ENCODE measurements at places on chromosomes 13 and 19.

GRCh38 chr19:6048793-6049405 is 61.4 kb downstream of the RFX2 start:
- DNase-seq, result peak; percentile 76

- no peak for DNase-seq
Observed at GRCh38 chr13:112246731-112247470, 129.3 kb upstream of the SPACA7 start.

- DNase-seq, result no peak
Observed at GRCh38 chr19:5479958-5480357, 24.7 kb downstream of the ZNRF4 start.

DNA sequence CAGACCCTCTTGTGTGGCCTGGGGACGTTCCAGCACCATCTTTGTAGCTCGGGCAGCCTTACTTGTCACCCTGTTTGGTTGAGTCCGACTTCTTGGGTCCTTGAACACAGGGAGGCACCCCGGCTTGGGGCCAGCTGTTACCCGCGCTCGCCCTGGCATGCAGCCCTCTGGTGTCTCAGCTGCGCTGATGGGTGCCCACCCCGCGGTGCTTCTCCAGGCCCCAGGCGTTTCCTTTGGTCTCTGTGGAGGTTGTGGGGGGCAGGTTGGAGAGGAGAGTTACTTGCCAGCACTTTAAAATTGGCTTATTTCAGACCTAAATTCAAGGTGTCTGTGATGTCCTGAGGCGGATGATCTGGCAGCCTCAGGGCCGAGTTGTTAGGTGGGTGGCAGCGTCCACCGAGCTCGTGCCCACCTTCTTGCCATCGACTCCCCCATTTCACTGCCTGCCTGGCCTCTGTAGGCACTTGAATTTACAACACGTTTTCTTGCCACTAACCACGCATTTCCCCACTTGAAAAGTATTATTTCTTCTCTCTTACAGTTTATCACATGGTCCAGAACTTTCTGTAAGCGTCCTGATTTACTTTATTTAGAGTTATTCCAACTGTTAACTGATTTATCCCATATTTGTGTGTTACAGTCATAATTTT is 16.9 kb downstream of the UBAC2 start:
- DNase-seq, result no peak

GRCh38 chr19:604355-604754 is 14.7 kb downstream of the HCN2 start:
- DNase-seq, result no peak

GRCh38 chr19:5665781-5666513 is 14.4 kb downstream of the MICOS13 start:
- no peak for DNase-seq

- DNase-seq, result no peak
Observed at GRCh38 chr13:39266426-39266825, 228.2 kb downstream of the NHLRC3 start.

DNA sequence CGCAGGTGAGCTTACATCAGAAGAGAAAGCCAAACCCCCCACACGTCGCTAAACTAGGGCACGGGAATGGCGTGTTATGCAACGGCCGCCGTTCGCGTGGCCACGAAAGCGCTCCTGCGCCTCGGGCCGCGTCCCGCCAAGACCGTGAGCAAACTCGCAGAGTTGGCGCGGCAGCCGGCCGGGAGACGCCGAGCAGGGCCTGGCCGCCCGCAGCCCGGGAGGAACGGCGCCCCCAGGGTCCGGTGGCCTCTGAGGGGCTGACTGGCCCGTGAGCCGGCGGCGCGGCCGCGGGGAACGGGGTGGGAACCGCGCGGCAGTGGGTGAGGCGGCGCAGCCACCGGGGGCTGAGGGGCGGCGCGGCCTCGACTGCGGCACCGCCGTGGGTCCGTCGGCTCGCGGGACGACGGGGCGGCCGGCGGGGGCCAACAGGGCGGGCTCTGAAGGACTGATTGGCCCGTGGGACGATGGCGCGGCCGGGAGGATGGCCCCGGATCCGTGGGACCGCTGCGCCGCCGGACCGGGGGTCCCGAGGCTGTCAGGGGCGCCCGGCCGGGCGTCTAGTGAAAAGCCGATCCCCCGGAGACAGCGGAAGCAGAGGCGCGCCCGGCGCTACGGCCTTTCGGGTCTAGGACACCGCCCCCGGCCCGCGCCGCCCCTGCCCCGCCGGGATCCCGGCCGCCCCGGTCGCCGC is 903 bp downstream of the LATS2 start:
- DNase-seq, result no peak

GRCh38 chr13:67238277-67238859 is 8.2 kb upstream of the PCDH9 start:
- no peak for DNase-seq

DNA sequence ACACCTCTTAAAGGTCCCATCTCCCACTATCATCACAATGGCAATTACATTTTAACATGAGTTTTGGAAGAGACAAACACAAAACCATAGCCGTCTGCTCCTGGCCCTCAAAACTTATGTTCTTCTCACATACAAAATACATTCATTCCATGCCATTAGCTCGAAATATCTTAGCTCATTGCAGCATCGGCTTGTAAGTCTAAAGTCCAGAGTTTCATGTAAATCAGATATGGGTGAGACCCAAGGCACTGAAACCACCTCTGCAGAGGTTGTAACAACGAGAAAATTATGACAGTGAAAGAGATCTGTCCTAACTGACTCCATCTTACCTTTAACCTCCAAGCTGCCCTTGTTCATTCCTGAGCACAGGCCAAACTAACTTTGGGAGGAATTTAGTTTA is 635.0 kb upstream of the SPRY2 start:
- DNase-seq, result no peak

GRCh38 chr19:16611121-16611520 is 16.9 kb downstream of the MED26 start:
- no peak for DNase-seq

- no peak for DNase-seq
Observed at GRCh38 chr19:48239120-48239519, 16.6 kb downstream of the CARD8 start.

- DNase-seq, result no peak
Observed at GRCh38 chr19:35796645-35797542, 15.8 kb downstream of the PRODH2 start.

DNA sequence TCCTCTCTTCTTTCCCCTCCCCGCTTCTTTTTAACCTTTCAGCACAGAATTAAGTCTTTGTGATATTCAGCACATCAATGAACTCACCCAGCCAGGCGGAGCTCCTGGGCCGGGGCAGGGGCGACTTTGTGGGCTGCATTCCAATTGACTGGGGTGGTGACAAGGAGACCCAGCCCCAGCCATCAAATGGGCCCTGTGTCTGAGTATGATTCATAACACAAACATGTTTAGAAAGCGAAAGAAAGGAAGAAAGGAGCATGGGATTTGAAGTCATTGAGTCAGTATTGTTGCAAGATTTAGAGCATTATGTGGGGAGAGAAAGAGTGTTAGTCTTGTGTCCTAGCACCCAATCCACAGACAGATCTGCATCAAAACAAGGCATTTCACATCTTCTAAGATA is 185.3 kb downstream of the LHFPL6 start:
- DNase-seq, result no peak

DNA sequence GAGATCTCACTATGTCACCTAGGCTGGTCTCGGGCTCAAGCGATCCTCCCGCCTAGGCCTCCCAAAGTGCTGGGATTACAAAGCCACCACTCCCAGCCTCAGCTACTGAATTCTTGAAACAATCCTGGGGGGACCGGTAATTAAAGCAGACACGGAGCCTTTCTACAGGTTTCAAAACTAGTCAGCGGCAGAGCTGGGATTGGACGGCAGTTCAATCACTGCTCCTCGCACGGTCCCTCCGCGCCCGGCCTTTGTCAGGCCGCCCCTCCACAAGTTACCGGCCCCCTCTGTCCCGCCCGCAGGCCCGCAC is 229 bp downstream of the BORCS8 start:
- no peak for DNase-seq

DNA sequence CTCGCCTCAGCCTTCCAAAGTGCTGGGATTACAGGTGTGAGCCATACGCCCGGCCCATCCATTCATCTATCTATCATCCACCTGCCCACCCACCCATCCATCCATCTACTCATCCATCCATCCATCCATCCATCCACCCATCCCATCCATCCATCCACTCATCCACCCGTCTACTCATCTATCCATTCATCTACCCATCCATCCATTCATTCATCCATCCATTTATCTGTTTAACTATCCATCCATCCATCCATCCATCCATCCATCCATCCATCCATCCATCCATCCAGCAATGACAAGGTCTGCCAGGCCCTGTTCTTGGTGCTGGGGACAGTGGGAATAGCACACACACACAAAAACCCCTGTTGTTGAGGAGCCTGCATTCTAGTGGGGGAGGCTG is 4.5 kb downstream of the VAV1 start:
- no peak for DNase-seq

DNA sequence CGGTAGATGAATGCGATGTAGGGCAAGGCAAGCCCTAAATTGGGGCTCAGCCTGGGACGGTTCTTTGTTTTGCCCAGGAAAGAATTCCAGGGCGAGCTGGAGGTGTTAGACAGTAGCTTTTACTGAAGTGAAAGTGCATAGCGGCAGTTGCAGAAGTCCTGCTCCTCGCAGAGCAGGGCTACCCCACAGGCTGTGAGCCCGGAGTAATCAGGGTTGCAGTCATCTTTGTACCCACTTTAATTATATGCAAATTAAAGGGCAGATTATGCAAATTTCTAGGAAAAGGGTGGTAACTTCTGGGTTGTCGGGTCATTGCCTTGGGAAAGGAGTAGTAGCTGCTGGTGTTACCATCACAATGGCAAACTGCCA is 30.5 kb downstream of the VAV1 start:
- no peak for DNase-seq

DNA sequence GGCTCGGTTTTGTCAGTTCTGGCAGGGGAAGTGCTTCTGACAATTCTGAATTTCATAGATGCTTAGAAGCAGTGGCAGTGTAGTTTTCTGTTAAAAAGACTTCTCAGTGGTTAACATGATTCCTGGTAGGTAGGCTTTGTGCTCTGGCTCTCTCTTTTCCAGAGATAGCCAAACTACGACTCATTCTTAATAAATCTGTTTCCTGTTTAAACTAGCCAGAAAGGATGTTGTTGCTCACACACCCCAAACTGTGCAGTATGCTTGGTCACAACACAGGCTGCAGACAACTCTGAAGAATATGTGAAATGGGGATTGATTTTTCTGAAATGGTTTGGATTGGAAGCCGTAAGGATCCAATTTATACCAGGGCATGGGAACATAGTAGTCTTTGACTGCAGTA is 711.5 kb downstream of the PCDH17 start:
- DNase-seq, result no peak

DNA sequence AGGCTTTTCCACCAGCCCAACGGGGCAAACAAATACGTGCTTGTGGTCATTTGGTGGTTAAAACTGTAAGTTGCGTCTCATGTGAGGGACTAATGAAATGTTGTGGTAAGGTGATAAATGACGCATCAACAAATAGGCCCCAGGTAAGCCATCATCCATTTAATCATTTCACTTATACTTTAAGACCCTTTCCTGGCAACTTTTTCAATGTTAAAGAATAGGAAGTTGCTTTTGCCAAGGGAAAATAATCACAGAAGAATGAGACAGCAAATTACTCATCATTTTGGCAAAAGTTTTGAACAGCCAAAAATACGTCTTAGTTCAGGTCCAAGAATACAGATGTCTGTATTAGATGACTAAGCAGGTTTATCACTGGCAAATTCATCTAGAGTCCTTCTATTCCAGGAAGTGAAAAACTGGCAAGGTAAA is 660.4 kb downstream of the SLITRK1 start:
- no peak for DNase-seq

- DNase-seq, result no peak
Observed at GRCh38 chr19:44738603-44739558, 9.6 kb upstream of the BCL3 start.

GRCh38 chr19:46368116-46368515 is 21.2 kb downstream of the PPP5C start:
- no peak for DNase-seq
